ENCODE measurements at places on chromosomes 7 and 10.

GRCh38 chr10:77873536-77874380 lies 52.8 kb downstream of the DLG5 start:
- DNase-seq: no peak

GRCh38 chr10:132858121-132859081 lies 72.5 kb upstream of the NKX6-2 start:
- DNase-seq: peak; percentile 12

DNA sequence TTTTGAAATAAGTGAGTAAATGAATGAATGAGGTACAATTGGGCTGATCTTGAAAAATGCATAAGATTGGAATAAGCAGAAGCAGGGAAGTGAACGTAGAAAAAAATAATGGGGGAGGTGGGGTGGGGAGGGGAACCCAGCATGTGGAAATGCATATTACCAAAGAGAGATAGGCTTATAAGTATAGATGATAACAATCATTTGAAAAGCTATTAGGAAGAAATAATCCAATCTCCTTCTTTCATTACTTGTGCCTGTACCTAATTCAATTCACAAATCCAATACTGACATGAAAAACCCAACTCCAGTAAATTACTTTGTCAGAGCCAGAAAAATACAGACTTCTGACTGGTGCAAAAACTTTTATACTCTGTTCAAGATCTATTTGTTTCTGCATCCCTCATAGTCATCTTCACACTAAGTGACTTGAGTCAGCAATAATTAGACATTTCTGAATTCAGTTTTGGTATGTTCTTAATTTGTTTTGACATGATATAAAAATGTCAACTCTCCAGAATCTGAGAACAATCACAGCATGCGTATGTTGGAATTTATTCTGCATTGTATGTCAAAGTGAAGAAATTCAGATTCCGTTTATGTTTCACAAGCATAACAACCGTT lies 99.2 kb downstream of the IQUB start:
- no peak for DNase-seq

DNA sequence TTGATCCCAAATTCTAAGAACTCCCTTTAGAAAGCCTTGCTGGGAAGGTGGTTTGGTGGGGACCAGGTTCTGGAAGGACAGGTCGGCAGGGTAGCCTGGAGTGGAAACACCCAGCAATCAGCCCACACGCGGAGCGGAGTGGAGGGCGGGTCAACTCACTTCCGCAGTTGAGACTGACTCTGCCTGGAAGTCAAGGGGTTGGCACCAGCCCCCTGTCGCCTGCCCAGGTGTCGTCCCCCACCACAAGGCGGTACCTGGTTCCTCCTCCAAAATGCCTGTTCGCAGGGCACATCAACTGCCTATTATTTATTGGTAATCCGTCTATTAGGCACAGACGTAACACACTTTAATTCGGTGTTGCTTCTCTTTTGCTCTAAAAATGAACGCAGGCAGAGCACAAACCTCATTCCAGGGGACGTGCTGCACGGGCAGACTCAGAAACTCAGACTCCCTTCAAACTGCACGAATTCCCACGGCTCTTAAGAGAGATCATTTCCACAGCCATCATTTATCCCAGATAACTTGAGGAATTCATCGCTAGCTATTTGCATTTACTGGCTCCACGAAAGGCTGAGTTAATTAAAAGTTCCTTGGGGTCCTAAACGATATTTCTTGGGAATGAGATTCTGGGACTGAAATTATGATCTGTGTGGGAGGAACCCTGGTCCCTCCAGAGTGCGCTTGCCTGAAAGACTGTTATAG lies 248.2 kb upstream of the PPP2R2D start:
- DNase-seq: no peak

DNA sequence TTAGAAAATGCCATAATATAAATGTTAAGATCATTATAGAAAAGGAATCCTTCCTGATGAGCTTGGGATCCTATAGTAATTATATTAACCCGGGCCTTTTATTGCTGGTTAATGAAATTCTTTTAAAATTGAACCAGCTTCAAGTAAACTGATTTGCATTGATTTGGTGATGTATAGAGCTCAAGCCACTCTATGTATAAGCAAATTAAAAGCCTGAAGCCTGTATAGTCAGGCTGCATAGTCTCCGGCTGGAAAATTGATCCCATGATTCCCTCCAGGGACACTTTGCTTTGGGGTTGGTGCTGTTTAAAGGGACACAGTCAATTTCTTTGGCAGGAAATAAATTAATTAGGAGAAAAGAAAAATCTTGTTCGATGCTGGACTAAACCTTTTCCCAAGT lies 199.1 kb downstream of the HERPUD2 start:
- no peak for DNase-seq

- no peak for DNase-seq
Observed at GRCh38 chr10:22605168-22605567, 109.2 kb downstream of the PIP4K2A start.
